ENCODE measurements at places on chromosomes 7 and 10.

DNA sequence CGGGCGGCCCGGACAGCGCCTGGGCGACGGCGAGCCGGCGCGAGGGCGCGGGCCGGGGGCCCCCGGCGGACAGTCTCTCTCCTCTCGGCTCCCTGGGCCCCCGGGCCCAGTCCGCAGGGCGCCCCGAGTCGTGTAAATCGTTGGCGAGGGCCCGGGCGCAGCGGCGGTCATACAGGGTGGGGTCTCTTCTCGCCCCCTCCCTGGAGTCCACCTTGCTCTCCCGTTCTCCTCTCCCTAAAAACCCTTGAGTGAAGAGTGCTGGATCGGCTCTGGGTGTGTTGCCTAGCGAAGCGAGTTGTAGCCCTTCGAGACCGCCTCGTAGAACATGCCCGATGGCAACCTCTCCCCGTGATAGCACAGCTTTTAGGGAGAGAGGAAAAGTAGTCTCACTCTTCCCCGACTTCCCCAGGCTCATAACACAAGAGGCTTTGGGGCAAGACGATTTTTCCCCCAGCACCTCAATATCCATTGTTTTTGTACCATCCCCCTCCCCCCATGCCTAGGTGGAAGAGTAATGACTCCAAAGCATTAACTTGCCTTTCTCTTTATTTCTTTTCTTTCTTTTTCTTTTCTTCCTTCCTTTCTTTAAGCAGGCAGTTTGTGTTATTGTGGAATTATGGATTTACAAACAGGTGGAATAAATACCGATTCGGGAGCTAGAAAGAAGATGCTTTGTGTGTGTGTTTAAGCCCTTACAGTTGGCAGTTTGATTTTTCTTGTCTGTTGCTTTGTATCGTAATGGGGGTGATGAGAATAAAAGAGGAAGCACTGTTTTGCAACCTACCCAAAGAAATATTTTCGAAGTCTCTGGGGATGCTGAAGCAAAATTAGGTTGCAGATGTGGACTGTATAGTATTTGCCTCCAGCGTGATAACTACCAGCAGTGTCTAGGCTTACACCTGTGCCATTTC, 822 bp downstream of the SHOC2 start:
- no peak for DNase-seq

DNA sequence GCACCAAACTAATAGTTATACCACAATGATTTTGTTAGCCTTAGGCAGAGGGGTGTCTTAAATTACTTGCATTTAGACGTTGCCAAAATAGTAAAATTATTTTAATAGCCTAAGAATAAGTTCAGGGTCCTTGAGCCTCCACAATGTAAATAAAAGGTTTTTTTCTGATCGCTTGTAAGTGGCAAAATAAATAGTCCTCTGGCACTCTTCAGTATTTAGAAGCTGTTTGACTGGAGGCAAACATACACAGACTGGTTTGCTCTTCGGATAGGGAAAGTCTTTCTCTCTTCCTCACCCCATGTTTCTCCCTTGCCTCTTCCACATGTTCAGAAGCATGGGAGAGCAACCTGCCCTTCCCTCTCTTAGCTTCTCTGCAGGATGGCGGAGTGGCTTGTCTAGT, 49.5 kb upstream of the FAM180A start:
- no peak for DNase-seq

DNA sequence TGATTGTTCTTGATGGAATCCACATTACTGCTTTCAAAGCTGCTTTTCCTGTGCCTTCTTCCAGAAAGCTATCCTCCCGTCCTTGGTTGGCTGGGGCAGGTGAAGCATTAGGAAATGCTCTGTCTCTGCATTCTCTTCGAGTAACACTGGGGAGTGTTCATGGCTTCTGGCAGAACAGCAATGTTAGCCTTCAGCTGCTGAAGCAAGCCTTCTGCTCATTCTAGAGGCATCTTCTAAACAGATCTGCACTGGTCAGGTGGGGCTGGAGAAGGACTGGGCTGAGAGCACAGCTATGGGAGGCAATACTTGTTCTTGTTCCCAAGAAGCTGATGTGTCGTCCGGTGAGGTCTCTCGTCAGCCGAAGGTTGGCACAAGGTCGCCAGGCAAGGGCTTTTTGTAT, 80.6 kb downstream of the MGMT start:
- DNase-seq: no peak

GRCh38 chr10:75276069-75276872, 40.5 kb upstream of the COMTD1 start:
- DNase-seq: no peak

DNA sequence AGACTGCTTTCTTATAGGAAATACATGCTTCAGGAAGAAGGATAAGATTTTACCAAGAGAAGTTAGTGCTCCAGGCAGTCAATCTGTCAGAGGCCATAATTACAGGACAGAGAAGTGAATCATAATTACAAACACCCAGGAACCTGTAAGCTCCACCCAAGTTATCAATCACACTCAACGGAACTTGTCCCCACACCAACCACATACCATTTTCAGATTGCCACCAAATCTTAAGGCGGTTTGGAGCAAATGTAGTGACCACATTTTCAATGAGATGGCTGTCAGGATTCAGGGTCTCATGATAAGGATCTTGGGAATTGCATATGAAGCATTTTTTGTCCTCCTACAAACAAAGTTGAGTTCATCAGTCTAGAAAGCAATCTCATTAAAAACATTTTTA, 4.8 kb downstream of the LAMB1 start:
- no peak for DNase-seq

DNA sequence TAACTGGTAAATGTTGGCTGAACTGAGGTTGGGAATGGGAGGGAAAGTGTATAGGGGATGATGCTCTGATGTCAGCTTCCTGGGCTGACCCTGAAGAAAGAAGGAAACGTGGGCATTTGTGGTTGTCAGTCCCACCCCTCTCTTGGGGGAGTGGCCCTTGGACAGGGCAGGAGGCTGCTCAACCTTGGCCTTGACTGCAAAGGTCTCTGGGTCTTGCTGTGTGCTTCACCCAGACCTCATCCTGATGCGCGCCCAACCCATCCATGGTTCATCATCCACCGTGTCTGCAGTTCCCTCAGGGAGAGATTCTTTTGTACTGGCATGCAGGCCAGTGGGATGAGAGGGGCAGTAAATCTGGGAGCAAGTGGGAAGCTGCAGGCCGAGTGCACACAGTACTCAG, 4.7 kb upstream of the ZYX start:
- DNase-seq: no peak

- no peak for DNase-seq
Observed at GRCh38 chr7:2546776-2547586, 8.3 kb downstream of the BRAT1 start.

DNA sequence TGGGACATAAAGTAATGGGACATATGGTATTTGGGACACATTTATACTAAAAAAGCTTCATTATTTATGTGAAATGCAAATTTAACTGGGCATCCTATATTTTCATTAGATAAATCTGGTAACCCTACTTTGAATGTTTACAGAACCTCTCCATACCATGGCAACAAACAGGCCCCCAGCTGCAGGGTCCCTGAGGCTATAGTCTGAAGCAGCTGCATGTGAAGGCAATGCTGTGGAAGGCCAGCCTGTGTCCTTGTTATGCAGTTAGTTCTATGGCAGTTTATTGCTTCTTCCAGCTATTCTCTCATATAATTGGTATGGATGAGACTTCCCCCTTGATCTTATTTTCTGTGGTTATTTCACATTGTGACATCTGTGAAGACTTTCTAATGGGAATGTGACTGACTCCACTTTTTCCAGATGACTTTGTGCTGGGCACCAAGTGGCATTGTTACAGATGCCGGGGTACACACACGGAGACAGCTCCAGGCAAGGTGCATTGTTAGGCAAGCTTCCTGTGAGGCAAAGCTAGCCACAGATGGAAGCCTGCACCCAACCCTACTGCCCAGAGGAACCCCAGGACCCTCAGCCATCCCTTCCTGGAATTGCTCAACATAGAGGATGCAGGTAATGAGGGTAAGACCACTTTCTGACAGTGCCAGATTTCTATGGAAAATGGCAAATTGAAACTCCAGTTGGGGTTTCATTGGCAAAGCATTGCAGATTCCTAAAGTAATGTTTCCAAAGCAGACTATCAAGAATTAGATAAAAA, 49.5 kb upstream of the ADAM12 start:
- DNase-seq: no peak

- no peak for DNase-seq
Observed at GRCh38 chr7:47153058-47153457, 428.9 kb downstream of the TNS3 start.

GRCh38 chr10:76334255-76334654, 902.8 kb downstream of the LRMDA start:
- DNase-seq: no peak

DNA sequence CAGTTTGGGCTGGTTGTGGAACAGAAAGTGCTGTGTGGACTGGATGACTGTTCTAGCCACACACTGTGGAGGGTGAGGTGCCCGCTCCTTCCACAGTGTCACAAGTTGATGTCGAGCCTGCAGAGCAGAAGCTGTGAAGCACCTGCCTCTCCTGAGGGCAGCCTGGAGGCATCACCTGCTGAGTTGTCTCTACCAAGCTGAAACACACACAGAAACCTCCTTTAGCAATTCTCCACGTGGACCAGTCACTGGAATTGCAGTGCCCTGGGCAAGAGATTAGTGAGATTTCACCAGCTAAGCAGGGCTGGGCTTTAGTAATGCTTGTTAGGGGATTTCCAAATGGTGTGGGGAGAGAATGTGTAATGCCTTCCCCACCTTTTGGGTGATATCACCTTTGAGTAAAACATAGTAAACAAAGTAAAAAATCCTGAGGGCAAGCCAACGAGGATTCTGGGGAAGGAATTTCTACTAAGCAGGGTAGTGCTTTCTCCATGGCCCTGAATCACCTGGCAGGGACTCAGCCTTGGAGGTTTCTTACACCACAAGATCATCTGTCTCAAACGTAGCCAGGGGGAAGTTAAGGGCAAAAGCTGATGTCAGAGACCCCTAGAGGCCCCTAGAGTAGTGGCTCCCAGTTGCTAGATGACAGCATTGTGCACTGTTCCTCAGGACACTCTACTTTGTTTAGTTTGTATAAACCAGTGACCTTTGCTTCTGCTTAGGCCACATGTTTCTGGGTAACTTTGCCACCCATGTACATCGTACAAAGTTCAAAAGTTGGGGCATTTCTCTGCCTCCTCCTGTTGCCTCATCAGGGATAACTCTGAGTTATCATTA, 233.1 kb upstream of the IGFBP3 start:
- DNase-seq: no peak

- DNase-seq: no peak
Observed at GRCh38 chr7:130655286-130655685, 13.3 kb downstream of the COPG2 start.

GRCh38 chr10:74882831-74883230, 56.4 kb downstream of the KAT6B start:
- no peak for DNase-seq

DNA sequence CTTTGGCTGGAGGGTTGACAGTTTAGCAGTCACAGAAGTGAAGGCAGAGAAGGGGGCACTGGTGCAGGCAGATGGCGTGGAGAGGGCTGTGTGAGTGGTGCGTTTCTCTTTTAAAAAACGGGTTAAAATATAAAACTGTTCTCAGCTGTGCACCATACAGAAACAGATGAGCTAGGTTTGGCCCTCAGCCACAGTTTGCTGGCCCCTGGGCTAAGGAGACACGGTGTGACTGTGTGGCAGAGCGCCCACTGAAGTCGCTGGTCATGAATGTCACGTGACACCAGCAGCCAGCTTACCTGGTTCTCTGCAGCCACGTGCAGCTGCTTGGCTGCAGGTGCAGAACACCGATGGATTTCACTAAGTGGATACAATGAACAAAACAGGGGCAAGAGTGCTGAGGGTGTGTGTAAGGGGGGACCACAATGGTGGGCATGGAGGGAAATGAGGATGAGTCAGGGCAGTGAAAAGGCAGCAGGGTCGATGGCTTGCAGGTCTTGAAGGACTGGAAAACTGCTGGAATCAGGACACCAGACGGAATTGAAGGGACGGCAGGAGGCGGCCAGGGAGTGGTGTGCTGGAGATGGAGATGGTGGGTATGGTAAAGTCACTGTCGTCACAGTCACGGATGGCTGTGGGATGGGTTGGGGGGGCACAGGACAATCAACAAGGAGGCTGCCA, 7.4 kb downstream of the ZNF746 start:
- no peak for DNase-seq

DNA sequence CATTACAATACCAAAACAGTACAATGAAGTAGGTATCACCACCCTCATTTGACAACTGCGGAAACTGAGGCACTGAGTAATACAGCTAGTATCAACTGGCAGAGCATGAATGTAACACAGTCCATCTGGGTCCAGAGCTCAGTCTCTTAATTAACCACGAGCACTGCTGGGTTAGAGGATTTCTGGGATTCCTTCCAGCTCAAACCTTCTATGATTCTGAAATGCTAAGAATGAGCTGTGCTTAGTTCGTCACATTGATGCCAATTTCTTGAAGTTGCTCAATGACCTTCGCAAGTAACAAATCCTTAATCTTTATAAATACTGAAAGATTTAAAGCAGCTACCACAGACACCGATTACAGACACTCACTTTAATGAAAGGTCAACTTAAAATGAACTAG, 62.5 kb downstream of the SGMS1 start:
- DNase-seq: no peak

DNA sequence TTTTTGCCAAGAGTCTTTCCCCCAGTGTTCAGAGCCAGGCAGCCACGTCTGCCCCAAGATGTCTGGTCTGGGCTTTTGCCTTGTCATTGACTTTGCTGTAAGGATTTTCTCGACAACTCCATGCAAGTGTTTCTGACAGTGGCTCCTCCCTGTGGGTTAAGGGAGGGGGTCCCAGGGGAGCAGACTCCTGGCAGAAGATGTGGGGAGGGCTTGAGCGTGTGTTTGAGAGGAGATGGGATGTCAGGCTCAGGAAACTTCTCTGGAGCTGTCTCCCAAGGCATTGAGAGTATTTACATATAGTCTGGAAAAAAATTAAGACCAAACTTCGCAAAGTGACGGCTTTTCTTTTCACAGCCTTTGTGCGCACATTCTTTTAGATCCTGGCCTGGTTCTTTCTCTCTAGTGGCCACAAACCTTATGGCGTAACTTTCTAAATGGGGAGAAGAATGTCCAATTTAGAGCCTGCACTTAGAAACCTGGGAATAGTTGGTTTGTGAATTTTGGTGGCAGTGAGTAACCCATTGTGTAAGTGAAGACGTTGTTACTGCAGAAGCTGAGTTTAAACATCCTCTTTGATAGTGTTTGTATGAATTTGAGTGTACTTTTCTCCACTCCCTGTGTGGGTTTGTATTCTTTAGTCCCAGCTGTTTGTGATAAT, 201.5 kb downstream of the LRMDA start:
- no peak for DNase-seq

- no peak for DNase-seq
Observed at GRCh38 chr7:70698219-70698832, 433.6 kb upstream of the GALNT17 start.

- no peak for DNase-seq
Observed at GRCh38 chr7:77386165-77386822, 29.9 kb downstream of the GSAP start.

Measured in stimulated activated CD4-positive, alpha-beta T cell treated with anti-CD3 and anti-CD28 coated beads, Interleukin-1b, Interleukin-23, amount 100 ng/mL, for 1 hour (primary cell).